Omental fat pad (tissue), 4 donors: ENCODE measurements at places on chromosomes 11 and 22. TPM values are rescaled to one million over a fixed set of nuclear protein-coding genes. Genes with fewer than 3 reads are reported as not detected.

- no peak for DNase-seq
These were observed 53.0 kb upstream of the TTLL12 start for GRCh38 chr22:43239956-43240355.

DNA sequence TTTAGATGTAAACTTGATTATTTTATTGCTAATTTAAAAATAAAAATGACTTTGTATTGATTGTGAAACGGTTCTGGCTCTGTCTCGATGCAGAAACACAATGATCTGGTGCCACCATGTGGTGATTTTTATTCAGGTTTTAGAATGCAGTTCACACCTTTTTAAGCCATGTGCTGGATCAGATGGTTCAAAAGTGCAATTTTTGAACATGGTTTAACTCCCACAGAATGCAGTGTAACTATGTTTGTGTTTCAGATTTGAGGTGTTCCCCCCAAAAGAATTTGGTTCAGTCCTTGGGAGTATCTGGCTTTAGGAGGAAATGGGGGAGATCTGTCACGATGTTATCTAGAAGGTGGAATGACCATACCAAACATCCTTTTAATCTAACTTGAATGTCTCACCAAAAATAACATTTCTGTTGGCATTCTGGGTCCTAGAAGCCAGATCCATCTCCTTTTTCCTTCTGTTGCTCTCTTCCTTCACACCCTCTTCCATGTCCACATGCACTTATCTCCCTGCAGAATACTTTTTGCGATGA lies 7.9 kb downstream of the MRPL16 start:
- no peak for DNase-seq

- no peak for DNase-seq
These were observed 521.0 kb downstream of the ETS1 start for GRCh38 chr11:128066399-128066798.

DNA sequence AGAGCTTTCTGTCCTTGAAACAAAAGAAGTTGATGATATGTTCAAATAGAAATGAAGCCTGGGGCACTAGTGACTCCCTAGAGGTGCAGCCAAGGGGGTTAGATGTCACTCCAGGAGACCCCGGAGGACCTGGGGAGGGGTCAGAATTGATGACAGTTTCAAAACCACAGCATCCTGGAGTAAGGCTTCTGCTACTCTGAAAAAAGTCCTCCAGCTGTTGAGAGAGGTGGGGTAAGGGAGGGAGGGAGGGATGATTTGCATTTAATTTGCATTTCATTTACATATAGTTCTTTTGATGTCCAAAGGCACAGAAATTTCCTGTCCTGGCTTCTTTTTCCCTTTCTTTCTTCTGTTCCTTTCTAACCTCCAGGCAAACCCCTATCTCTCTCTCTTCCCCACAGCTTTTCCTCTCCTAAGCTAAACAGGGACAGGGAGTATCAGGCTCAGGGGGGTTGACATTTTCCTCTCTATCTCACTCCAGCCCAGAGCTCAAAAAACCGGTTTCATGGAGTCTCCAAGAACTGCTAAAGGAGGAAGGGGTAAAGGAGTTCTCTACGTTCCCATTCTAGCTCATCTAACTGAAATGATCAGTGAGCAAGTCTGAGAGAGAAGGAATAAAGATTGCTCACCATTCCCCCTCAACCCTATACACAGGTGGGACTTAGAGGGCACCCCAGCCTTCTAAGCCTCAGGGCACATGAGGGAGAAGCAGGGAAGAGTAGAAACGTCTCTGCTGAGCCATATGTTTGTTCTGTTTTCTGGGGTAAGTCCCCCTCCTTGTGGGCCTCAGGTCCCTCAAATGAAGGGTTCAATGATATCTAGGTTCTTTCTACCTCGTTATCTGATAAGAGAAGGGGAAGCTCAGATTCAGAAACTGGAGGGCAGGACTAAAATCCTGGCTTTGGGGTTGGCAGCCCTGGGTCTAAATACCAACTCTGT lies 3.5 kb upstream of the POU2F3 start:
- no peak for DNase-seq

- DNase-seq: no peak
These were observed 34.1 kb upstream of the GRAMD4 start for GRCh38 chr22:46586123-46586519.

DNA sequence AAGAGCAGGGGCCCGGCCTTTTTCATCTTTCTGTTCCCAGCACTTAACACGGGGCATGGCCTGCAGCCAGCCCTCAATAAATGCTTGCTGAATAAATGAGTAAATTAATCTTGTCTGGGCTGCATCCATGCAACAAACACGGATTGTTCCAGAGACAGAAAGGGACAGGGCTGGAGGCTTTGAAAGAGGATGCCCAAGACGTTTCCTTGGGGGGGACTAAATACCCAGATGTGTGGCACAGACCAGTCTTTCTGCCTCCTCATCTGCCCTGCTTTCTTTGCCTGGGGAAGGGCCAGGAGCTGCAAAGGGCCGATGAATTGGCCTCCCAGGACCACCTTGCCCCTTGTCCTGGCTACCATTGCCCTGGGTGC lies 40.4 kb downstream of the SHISAL1 start:
- DNase-seq: no peak

HTR3A gene
- total RNA-seq: 0.88 TPM

SVIP gene
- 4.6 TPM for total RNA-seq
